OCI-LY7 (cell line): ENCODE measurements at places on chromosomes 6 and 20.

GRCh38 chr6:159415540-159415939 lies 246.3 kb downstream of the FNDC1 start:
- peak; percentile 2 for DNase-seq

DNA sequence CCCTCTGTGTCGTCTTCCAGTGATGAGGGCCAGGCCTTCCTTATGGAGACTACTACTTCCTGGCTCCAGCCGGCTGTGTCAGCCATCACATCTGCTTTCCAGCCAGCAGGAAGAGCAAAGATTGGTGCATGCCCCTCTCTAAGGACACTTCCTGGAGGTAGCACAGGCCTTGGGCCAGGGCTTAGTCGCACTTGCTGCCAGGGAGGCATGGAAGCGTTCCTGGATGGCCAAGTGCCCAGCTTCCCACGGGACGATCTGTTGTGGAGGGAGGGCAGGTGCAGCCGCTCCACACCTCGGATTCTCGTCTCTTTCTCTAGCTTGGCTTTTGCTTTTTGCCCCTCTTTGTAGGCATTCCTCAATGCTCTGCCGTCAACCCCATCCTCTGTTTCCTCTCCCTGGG lies 11.9 kb downstream of the ERMARD start:
- no peak for DNase-seq

DNA sequence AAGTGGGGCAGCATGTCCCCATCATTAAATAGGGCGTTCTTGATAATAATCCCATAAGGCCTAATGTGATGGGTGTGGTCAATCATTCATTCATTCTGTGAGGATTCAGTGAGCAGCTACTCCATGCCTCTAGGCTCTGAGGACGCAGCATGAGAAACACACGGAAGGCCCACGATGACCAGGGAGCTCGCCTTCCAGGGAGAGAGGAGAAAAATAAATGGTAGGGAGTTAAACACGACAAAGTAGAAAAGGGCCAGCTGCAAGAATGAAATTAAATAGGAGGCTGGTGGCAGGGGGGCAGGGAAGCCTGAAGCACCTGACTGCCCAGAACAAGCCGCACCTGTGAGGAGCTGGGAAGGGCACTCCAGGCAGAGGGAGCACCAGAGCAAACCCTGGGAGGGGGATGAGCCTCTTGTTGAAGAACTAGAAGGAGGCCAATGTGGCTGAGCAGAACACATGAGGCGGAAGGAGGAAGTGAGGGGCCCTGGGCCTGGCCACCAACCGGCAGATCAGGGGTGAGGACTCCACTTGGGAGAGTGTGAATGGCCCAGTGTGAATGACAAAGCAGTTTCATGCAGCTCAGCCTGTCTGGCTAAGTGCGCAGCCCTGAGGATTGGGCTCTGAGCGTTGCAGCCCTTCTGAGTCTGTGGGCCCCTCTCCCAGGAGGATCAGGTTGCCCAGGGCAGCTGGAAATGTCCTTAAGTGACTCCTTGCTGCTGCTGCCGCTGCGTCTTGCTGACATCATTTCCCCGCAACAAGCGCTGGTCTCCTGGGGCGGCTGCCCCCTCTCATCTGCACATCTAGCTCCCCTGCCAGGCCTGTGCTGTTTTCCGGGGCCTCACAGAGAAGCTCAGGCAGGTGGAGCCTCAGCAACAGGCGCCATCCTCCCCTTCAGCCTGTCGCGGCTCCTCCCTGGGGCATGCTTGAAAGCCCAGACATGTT lies 99.9 kb downstream of the CDH26 start:
- peak; percentile 4 for DNase-seq

DNA sequence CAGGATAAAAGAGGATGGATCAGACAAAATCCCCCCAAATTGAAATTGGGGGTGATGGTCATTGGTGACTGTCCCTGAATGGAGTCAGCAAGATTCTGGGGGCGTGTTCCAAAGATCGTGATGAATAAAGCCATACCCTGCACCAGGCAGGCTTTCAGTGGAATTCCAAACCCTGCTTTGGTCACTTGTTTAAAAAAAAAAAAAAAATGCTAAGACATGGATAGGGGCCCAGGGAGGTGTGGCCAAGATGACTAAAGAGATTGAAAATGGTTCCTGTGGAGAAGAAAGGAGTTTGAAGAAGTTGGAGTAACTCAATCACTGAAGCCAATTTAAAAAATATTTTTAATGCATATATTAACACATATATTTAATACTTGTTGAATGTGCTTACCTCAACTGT lies 161.4 kb upstream of the KCNG1 start:
- no peak for DNase-seq

GRCh38 chr6:97177905-97178304 lies 105.1 kb downstream of the MMS22L start:
- no peak for DNase-seq

DNA sequence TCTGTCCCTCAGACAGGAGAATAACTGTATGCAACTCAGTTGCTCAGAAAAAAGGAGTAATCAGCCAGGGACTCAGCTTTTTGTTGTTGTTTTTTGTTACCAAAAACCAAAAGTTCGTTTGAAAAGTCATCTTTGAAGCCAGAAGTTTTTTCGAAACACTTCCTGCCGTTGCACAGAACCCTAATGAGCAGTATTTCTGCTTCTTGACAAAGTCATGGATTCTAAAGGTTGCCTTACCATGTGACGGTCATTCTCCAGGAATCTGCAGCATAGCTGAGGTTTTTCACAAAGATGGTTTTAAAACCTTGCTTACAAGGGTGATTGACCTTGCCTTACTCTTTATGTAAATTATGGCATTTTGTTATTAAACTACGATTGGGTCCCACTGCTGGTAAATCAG lies 1.9 kb downstream of the RAB32 start:
- DNase-seq = no peak

- DNase-seq = peak; percentile 65
These were observed 380.1 kb upstream of the SOX4 start for GRCh38 chr6:21213492-21213891.

DNA sequence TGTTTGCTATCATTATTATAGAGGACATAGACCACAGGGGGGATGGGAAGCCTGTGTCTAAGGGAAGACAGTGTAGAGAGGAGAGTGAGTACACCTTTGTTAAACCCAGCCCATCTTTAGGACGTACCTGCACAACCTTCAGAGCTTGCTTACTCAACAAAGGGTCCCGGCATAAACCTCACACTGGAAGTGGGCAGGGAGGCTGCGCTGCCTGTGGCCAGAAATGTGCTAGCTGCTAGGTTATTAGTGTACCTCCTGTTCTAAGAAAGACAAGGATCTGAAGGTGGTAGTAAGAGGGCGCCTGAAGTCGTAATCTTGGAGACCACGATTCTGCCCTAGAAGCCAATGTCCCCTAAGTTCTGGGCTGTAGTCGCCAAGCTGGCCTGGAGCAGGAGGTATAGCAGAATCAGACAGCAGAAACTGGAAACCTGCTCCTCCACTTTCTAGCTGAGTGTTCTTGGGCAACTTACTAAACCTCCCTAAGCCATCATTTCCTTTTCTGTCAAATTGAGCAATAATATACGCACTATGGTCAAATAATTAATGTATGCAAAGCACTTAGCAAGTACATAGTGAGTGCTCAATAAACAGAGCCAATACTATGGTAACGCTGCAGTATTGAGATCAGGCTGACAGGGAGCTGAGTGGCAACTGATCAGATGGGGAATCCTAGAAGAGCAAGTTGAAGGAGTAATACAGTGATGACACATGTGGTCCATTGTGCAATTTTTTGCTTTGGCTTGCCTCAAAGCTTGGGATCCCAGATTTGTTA lies 16.8 kb upstream of the AKIRIN2 start:
- DNase-seq = no peak

DNA sequence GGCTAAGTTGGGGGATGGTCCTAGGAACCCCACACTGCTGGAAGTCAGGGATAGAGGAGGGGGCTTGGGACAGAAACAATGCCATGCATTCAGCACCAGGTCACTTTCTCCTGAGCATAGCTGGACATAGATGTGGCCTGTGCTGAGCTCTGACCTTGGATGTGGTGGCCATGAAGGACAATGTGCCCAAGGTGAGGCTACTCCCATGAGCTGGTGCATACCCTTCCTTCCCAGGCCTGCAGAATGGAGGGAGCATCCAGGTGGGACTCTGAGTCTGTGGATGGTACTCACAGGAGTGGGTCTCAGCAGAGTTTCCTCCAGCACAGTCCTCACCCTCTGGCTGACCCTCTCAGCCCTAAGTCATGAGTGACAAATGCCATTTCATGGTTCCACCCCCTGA lies 16.9 kb downstream of the CST9L start:
- DNase-seq = no peak

GRCh38 chr6:142867355-142867801 lies 77.6 kb downstream of the HIVEP2 start:
- no peak for DNase-seq

- no peak for DNase-seq
These were observed 229.8 kb downstream of the FRK start for GRCh38 chr6:115830895-115831294.

DNA sequence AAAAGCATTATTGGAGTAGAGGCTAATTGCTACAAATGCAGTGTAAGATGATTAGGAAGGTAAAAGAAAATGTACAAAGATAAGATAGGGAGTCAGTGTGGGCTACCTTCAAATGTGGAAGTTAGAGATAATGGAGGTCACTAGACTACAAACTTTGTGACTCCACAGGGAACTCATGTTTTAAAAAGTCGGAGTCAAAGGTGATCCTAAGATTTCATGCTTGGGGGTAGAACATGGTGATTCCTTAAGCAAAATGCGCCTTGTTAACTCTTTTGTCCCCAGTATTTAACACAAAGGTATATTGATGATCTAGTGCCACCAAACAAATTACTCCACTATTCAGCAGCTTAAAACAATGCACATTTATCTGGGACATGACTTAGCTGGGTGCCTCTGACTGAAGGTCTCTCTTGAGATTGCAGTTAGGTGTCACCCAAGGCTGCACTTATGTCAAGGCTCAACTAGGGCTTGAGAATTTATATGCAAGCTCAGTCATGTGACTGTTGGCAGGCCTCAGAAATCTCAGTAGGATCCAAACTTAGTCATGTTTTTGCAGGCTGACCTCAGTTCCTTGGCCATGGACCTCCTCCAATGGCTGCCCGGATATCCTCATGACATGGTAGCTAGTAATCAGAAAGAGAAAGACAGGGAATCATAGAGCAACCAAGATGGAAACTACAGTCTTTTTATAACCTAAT lies 11.4 kb upstream of the SNX9 start:
- DNase-seq = no peak

DNA sequence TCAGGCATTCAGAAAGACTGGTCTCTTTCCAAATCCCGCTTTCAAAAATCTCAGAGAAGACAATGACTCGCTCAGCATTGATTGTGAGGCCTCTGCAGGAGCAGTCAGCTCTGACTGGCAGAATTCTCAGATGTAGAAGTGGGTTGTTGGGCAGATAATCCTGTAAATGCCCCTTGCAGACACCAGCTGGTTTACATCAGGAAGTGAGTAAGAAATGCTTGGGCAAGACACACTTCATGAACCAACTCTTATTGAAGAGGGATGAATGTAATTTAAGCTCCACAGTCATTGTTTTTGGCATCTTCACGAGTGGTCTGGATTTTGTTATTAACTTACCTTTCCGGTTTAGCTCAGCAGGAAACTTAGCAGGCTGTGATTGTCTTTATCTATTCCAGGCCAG lies 166.6 kb downstream of the PLCB4 start:
- no peak for DNase-seq

GRCh38 chr20:34060970-34061369 lies 51.1 kb downstream of the EIF2S2 start:
- no peak for DNase-seq

GRCh38 chr20:17732907-17733521 lies 33.2 kb downstream of the BANF2 start:
- DNase-seq = no peak

DNA sequence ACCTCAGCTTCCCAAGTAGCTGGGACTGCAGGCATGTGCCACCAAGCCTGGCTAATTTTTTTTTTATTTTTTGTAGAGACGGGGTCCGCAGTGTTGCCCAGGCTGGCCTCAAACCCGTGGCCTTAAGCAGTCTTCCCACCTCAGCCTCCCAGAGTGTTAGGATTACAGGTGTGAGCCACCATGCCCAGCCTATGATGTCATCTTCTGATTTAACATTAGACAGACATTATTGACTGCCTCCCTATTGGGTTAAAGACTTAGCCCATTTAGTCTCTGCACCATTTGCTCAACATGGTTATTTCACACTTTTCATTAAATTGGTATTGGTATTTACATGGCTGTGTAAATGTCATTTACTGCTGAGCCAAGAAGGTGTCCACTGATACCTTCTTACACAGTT lies 46.1 kb downstream of the DEK start:
- DNase-seq = no peak

GRCh38 chr6:35602133-35602946 lies 86.4 kb downstream of the FKBP5 start:
- no peak for DNase-seq

GRCh38 chr6:54595844-54596243 lies 250.7 kb upstream of the FAM83B start:
- no peak for DNase-seq

DNA sequence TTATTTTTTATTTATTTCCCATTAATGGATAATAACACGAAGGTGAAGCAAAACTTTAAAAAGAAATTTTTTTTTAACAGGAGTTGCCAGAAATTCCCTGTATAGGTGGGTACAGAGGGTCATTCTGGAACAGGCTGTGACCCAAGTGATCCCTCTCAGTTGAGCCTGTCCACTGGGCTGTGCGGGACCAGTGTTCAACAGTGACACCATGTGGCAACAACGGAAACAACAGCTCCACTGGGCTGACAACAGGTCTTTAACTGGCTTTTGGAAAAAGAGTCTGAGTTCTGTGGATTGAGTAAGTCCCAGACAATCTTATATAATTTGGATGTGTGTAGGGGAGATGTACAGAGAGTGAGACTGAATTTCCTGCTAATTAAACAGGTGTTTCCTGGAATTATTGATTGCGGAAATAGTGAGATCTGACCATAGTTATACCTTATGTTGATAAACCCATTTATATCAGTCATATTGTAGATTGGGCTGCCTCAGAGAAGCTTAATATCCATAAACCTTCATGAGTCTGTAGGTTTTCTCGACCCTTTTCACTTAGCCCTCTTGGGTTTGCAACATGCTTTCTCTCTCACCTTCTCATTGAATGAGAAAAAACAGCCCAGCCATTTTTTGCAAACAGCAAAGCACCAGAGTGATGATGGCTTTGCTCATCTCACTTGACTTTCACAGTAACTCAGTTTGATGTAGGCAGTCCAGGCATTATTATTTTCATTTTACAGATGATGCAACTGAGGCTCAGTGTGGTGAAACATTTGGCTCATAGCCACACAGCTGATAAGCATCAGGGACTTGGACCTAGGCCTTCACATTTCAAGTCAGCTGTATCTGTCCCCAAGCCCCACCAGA lies 17.5 kb downstream of the KIAA1755 start:
- DNase-seq = peak; percentile 55

DNA sequence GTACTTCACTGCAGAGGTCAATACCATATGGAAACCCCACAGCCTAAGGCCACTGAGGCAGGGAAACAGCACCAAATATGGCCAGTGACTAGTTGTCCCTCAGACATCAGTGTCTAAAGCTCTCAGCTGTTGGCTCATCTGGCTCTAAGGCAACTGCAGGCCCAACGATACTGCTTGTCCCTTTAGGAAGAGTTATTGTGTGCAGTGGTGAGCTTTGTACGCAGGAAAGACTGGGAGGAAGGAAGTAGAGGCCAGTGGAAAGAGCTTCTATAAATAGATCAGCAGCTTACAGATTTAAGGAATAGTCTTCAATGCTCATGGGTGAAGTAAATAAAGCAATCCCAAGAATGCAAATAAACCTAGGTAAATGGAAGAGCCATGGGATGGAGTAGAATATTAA lies 29.3 kb downstream of the DNAAF9 start:
- no peak for DNase-seq

GRCh38 chr6:106275692-106276091 lies 49.9 kb downstream of the ATG5 start:
- DNase-seq = no peak
